Central memory CD4-positive, alpha-beta T cell (primary cell): ENCODE measurements at places on chromosomes 5 and 9.

- no peak for DNase-seq
Measured at GRCh38 chr9:23825700-23826099, 340 bp downstream of the ELAVL2 start.

DNA sequence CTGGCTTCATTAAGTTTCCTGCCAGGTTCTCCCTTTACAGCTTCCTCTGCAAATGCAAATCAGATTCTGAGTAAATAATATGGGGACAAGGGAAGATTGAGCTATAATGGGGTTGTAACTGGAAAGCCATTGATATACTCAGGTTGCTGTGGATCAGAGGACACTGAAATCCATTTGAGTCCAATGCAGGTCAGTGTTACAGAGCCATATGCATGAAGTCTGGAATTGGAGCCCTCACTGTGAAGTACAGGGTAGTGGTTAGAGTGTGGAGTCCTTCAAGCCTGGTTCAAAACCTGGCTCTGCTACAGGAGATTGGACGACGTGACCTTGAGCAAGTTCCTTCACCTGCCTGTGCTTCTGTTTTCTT is 48.7 kb downstream of the TIMD4 start:
- no peak for DNase-seq

- no peak for DNase-seq
Measured at GRCh38 chr9:94920420-94921091, 194.1 kb downstream of the AOPEP start.

GRCh38 chr5:124044613-124045012 is 532.6 kb downstream of the CSNK1G3 start:
- DNase-seq = no peak

DNA sequence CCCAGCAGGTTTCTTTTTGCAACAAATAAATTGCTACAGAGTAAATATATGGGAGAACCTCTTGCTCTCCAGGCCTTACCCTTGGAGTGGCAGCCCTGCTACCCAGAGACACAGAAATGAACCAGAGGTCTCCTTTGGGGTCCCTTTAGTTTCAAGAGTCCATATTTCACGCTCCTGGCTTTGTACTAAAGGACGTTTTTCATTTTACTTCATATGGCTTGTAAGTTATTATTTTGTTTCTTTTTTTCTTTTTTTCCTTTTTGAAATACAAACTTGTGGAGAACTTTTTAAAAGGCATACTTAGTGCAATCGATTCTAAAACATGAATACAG is 3.3 kb upstream of the ADCY2 start:
- no peak for DNase-seq

DNA sequence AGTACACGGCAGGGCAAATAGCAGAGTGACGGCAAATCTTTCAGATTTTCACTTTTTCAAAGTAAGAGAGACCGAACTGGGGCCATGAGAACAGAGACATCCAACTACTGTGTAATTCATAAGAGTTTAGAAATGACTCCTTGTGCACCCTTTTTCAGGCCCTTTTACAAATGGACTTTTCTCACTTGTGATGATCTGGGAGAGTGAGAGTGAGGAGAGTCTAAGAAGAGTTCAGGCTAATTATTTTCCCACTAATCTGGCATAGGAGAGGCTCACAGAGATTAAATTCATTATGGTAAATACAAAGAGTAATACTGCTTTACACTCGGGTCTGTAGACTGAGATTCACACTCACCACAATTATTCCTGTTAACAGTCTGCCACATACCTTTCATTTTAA is 880 bp upstream of the CCNG1 start:
- no peak for DNase-seq

- no peak for DNase-seq
Measured at GRCh38 chr5:149149942-149150341, 8.6 kb downstream of the ABLIM3 start.

DNA sequence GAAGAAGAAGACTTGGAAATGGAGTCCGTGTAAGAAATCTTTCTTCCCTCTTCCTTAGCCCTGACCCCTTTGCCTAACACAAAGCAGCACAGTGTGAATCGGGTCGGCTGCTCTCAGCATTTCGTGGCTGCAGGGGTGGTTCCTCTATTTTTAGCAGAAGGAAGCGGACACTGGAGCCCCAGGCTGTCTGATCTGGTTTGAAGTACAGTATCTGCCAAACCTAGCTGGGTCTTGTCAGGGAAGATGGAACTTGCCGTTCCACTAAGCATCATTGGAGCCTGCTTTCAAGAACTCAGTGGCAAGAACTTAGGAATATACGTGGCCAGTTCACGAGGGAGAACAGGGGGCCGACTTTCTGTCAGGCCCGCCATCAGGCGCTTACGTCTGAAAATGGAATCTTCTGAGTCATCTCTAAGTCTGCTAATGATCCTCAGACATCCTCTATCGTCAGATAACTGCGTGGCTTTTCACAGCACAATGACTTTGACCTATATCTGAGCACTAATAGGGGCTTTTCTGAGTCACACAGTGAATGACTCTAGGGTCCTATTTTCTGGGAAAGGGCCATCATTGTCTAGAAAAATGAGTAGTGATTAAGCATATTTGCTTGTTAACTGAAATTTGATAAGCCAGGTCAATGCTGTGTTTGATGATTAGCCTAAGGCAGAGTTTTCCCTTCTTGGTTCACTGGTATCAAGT is 43.3 kb upstream of the NCS1 start:
- peak; percentile 71 for DNase-seq

GRCh38 chr5:28779161-28779754 is 1740.9 kb upstream of the CDH9 start:
- DNase-seq = no peak

- no peak for DNase-seq
Measured at GRCh38 chr5:61385627-61386026, 53.6 kb downstream of the ZSWIM6 start.

- no peak for DNase-seq
Measured at GRCh38 chr5:18744441-18744840, 1110.2 kb downstream of the TAF11L14 start.

DNA sequence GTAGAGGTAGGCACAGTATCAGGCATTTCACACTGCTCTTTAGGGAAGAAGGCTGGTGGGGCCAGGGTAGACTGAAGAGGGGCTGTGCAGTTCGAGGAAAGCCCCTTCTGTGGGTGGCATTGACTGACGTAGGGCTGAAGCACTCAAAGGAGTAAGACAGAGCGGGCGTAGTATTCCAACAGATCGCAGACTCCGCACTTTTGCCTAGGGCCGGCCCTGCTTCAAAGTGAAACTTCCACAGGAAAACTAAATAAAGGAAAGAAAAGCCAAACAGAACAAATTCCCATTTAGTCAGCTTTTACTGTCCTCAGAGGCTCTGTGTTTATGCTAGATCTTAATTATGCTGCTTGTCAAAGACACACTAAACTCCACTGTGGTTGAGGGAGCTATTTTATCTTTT is 493.0 kb upstream of the WWC1 start:
- no peak for DNase-seq

- DNase-seq = no peak
Measured at GRCh38 chr9:115730845-115731244, 422.7 kb upstream of the PAPPA start.

DNA sequence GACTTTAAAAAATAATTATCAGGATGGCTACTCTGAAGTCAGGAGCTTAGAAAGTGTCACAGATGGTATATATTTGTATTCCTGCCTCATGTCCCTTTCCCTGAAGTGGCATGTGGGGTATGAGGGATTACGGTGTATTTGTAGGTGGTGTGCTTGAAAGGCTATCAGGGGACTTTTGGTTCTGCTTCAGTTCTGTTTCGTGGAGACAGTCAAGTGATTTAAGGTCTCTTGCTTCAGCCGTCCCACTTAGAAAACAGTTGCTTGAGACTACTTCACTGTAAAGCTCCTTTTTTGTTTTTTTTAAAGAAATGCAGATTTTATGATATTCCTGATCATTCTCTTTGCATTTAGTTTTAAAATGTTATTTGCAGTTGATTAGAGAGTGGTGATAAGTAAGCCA is 18.3 kb downstream of the PARP8 start:
- DNase-seq = no peak

GRCh38 chr9:99158629-99159028 is 53.7 kb downstream of the TGFBR1 start:
- no peak for DNase-seq

GRCh38 chr5:31413030-31413812 is 118.7 kb downstream of the DROSHA start:
- DNase-seq = no peak

DNA sequence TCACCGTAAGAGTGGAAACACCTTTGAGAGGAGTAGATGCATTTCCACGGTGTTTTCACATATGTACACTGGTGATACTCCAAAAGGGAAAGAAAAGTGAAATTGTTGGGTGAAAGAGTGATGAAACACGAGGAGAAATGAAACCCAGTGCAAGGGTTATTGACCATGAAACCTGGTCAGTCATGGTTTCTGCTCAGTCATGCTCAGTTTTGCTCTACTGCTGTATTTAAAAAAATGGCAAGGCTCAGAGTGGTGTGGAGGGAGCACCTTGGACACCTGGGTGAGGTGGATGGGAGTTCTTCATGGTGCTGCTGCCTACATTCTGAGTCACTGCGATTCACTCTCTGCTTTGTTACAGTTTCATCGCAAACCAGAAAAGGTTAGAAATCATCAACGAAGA is 32.3 kb downstream of the NTRK2 start:
- no peak for DNase-seq

DNA sequence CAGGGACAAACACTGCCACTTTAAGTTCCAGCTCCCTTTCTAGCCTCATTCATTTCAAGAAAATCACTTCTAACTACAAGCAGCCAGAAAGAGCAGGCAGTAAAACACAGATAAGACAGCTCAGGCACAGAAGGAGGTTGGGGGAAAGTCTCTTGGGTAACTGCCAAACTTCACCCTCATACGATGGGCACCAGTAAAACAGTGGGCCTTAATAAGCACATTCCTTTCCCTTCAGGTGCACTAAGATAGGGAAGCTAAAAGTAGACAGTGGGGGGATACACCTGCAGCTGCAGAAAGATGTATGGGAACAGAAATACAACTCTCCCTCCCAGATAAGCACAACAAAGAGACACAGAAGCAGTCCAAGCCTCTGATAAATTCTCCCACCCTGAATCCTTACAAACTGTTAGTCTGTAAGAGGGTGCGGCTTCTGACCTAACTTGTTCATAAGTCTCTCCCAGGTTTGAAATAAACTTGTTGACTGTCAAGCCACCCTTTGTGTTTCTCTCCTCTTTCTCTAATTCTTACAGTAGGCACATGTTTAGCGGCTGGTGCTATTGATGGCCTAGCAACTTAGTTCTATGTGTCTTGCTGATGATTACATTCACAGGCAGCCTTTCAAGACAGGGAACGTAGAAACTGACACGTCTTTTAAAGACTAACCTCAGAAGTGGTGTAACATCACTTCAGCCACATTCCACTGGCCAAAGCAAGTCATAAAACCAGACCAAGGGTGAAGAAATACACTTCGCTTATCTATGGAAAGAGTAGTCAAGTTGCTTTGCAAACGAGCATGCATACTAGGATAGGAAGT is 6.8 kb upstream of the CKS2 start:
- no peak for DNase-seq

DNA sequence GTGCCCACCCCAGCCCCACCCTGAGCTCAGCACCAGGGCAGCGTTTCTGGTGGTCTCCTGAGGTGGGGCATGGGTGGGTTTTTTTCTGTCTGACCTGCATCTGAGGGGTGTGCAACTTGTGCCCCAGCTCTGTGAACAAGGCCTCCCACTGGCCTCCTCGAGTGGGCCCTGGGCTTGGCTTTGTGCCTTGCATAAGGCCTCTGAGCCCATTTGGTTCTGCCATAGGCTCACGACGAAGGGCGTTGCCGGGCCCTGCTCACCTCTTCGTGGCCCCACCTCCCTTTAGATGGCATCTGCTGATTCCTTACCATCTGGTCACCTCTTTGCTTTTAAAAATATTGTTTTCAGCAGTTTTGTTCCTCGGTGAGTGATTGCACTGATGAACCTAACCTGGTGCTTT is 127.1 kb upstream of the COL5A1 start:
- DNase-seq = no peak

- no peak for DNase-seq
Measured at GRCh38 chr5:171911152-171911551, 95.3 kb downstream of the FBXW11 start.
